Dermis blood vessel endothelial cell (primary cell): ENCODE measurements at places on chromosomes 7 and 10. TPM values are rescaled to one million over a fixed set of nuclear protein-coding genes. Genes with fewer than 3 reads are reported as not detected.

ITIH2 gene
- total RNA-seq = not detected in 2 replicates

FAM204A gene
- total RNA-seq = 67.8 and 77.3 TPM in 2 replicates

NPY gene
- total RNA-seq = not detected in 2 replicates

HTR5A gene
- total RNA-seq = not detected in 2 replicates

SEC31B gene
- 1.2 and 5.3 TPM in 2 replicates for total RNA-seq

CTTNBP2 gene
- total RNA-seq = 0.34 and 0.37 TPM in 2 replicates

GPR26 gene
- not detected in 2 replicates for total RNA-seq

HABP2 gene
- total RNA-seq = under 0.01 and 0.19 TPM in 2 replicates

GAD2 gene
- total RNA-seq = not detected in 2 replicates

ELAPOR2 gene
- total RNA-seq = 108 and 168 TPM in 2 replicates

ZNF33A gene
- total RNA-seq = 23.1 and 26.9 TPM in 2 replicates

LSM5 gene
- total RNA-seq = 22.0 and 30.2 TPM in 2 replicates

SLC26A3 gene
- total RNA-seq = not detected in 2 replicates

PON1 gene
- total RNA-seq = not detected in 2 replicates

PPP1R17 gene
- total RNA-seq = not detected in 2 replicates

OPALIN gene
- not detected in 2 replicates for total RNA-seq

FOXL3 gene
- total RNA-seq = not detected in 2 replicates

CHST15 gene
- total RNA-seq = 93.0 and 99.0 TPM in 2 replicates
